ENCODE measurements at places on chromosomes 4 and X. TPM values are rescaled to one million over a fixed set of nuclear protein-coding genes. Genes with fewer than 3 reads are reported as not detected.

DNA sequence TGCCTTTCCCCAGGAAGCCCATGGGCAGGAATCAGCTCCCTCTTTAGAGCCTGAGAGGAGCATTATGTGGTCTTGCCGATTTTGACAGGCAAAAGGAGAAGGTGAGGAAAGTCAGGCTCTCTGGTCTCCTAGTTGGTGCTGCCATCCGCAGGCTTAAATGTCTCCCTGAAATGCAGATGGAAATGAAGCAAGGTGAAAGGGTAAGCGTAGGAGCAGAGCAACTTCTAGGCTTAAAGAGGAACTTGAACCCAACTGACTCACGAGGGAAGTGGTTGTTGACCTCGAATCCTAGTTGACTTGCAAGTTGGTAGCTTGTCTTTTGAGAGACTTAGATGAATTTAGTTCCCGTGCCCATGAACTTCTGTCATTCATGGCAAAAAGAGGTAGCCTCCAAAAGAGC is 205.9 kb downstream of the PTTG2 start:
- no peak for DNase-seq

DNA sequence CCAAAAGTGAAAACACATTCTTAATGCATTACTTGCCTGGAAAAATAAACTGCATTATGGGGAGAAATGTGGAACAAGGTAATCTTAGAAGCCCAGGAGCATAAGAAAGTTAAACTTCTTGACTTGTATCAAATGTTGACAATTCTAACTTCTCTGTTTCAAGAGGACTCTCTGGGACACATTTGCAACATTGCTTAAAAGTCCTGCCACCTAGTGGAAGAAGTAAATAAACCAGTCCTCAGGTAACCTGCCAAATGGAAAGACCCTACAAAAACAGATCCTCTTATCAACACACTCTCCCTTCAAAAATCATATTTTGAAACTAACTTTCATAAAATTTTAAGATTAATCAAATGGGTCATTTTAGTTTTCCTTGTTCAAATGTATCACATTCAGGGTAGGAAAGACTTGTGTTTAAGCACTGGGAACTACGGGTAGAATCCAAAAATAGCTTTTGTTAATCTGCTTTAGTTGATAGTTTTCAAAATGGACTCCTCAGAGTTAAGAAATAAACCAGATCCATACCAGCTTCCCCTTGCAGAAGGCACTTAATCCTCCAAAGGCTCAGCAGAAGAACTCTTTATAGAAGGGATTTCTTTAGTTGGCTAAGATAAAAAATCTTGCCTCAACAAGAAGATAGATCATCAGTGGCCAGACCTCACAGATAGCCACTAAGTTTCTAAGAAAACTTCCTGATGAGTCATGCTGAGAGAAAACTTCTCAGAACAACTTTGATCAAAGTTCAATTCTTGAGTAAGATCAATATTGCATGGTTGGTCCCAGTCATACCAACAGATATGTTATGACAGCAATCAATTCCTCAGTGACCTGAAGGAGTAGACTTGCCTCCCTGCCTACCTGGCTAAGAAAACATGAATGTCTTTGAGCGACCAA is 141.7 kb downstream of the HHIP start:
- DNase-seq = no peak

DNA sequence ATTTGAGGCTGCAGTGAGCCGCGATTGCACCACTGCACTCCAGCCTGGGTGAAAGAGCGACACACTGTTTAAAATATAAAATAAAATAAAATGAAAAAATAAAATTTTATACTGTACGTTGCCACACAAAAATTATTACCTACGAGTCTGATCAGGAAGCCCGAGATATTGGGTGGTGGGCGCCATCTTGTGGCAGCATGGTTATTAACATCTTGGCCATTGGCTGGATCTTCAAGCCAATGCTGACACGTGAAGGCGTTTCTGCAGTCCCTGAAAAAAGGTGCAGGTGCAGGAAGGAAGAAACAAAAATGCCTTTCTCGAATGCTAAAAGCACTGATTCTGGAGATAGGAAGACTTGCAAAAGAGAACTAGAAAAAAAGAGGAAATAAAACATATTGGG is 4.9 kb upstream of the TLR8 start:
- peak; percentile 3 for DNase-seq

GRCh38 chrX:46673620-46674359 is 85.1 kb downstream of the SLC9A7 start:
- no peak for DNase-seq

- DNase-seq = peak; percentile 12
Measured at GRCh38 chrX:115940888-115941332, 229.6 kb upstream of the AGTR2 start.

GRCh38 chrX:154136627-154137161 is 7.3 kb upstream of the OPN1LW start:
- DNase-seq = no peak

GRCh38 chrX:36575670-36576069 is 432.5 kb upstream of the FAM47C start:
- no peak for DNase-seq

The SYTL4 gene
- 2.3 TPM for total RNA-seq

The CSAG1 gene
- not detected for total RNA-seq

Data from occipital lobe (tissue), 3 donors.